ENCODE measurements at places on chromosomes 4 and X.

DNA sequence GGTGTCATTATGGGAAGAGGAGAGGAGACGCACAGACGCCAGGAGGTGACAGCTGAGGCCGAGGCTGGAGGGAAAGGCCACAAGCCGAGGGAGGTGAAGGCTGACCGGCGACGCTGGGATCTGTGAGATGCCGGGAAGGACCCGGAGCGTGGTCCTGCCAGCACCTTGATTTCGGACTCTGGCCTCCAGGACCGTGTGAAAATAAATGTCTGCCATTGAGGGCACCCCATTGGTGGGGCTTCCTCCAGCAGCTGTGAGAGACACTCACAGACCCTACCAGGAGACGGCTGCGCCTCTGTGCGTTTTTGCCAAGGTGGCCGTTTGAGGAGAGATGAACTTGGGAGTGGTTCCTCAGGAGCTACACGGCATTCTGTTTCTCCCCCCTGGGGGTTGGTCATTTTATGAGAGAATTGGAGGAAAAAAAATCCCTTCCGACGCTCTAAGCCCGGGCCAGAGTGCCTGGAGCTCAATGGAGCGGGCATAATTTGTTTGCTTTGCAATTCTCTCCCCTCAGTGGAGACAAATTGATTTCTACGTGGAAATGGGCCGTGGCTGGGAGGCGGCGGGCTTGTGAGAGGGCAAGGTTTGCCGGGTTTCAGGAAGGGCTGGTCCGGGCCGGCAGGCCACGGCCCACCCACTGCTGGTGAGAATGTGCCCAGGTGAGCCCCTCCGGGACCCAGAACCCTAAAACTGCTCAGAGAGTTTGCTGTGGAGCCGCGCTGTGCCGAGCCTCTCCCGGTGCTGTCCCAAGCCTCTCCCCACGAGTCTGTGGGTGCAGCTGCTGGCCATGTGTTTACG, 53.9 kb downstream of the CPZ start:
- DNase-seq, result no peak

- no peak for DNase-seq
Observed at GRCh38 chr4:40621592-40622512, 7.8 kb downstream of the RBM47 start.

DNA sequence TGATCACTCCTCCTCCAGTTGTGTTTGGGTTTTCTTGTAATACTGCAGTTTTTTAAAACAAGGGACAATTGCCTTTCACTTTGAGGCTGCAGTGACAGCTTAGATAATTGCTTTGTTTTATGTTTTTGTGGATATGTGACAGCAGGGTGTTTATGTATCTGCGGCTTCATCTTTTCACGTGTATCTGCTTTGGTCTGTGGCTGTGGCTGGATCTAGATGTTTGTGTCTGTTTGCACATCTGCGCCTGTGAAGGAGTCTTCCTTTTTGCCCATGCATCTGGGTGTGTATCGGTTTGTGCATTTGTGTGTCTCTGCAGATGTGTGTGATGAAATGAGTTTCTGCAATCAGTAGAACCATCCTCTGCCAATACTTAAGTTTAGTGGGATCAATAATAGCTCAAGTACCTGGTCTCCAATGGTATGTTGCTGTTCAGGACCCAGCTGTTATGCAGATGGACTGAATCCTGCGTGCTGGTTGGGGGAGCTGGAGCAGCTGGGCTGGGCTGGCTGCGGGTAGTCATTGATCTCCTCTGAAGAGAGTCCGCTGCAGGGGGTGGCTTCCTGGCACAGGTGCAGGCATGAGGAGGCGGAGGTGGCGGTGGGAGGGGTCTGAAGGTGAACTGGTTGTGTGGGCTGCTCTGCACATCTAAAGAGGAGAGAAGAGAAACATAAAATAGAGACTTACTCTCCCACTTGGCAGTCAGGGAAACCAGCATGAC, 390.3 kb downstream of the SH2D1A start:
- no peak for DNase-seq

- no peak for DNase-seq
Observed at GRCh38 chr4:8343262-8343966, 73.9 kb downstream of the HTRA3 start.

- no peak for DNase-seq
Observed at GRCh38 chr4:158411269-158411668, 110.4 kb upstream of the RXFP1 start.

DNA sequence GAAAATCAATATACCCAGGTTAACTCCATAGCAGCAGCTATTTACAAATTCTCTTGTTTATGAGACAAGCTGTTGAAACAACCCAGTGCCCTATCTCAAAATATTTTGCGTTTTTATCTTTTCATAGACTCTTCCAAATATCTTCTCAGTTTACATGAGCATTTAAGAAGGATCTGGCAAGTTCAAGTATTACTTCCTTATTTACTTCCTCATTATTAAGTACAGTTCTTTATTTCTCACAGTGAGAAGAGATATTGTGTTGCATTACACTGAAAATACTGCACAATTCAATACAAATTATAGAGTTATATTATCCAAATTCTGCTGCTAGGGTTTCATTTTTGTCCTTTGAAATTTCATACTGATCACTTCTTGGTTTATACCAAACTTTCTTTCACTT, 43.6 kb upstream of the UCP1 start:
- no peak for DNase-seq

- DNase-seq, result no peak
Observed at GRCh38 chr4:138756519-138756918, 259.1 kb upstream of the NOCT start.

GRCh38 chr4:5661237-5661636, 47.1 kb downstream of the EVC2 start:
- DNase-seq, result no peak

- DNase-seq, result no peak
Observed at GRCh38 chr4:119623025-119623424, 5.6 kb downstream of the PDE5A start.

GRCh38 chrX:15939737-15940136, 85.1 kb upstream of the AP1S2 start:
- DNase-seq, result no peak

DNA sequence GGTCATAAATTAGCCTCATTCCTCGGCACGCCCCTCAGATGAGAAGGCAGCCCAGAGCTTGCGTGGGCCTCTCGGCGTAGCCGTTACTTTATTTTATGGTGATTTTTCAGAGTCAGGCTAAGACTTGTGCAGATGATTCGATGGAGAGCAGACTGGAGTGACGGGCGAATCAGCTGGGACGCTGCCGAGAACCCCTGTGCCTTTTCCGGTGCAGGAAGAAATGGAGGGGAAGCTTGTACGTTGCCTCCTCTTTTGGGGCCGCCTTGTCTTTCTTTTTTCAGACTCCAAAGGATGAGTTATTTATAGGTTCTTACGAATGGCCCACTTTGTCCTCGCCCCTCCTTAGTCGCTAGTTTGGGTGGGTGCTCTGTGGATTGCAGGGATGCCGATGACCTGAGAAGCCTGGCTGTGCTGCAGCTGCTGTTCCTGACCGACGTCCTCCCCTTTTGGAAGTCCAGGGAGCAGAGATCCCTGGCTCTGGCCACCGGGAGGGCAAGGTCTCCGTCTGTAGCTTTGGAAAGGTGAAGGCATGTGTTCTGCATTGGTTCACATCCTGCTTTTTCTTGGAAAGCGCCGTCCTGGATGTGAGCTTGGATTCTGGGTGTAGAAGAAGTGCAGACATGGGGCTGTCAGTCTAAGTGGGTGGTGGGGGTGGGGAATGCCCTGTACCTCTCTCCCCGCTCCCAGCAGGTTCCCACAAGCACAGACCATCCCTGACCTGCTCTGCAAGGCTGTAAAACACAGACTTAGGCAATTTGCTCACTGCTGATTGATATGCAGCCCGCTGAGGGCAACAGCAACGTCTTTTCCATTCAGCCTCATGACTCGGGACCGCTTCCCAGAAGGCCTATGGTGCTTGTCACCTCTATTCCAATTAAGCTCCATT, 9.3 kb downstream of the SORCS2 start:
- DNase-seq, result no peak

DNA sequence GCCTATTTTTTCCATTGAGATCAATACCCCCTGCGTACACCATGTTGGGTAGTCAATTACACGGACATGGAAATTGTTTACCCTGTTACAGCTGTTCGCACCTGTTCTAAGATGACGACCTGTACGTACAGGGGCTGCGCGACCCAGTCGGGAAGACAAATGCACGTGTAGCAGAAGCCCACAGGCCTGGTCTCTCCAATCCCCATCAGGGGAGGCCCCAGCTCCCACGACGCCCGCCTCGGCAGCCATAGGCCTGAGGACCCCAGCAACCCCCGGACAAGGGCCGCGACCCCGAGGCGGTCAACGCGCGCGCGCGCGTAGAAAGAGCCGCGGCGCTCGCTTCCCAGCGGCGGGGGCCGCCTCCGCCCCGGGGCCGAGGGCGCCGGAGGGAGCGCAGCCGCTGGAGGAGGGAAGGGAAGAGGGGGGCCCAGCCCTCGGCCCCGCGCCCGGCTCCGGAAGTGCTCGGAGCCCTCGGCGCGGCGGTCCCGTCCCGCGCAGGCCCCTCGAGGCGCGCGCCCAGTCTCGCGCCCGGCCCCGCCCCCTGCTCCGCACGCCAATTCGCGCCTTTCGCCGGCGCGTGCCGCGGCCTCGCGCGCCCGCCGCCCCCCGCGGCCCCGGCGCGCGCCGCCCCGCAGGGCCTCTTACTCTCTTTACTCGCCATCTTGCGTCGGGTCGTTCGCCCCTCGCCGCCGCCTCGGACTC, 618 bp downstream of the RBBP7 start:
- no peak for DNase-seq

DNA sequence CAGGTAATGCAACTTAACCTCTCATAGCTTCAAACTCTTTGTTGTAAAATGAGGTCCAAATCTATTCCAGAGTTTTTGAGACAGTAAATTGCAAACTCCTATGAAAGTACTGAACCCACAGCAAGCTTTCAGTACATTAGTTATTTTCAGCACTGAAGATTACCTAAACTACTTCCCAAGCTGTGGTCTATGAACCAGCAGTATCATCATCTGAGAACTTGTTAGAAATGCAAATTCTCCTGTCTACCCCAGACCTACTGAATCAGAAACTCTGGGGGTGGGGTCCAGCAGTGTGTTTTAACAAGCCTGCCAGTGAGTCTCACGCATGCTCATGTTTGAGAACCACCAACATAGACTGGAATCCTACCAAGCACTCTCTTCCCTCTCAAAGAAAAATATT, 5.7 kb upstream of the CASP6 start:
- DNase-seq, result no peak

GRCh38 chr4:176409627-176410026, 89.9 kb downstream of the SPCS3 start:
- no peak for DNase-seq

- DNase-seq, result no peak
Observed at GRCh38 chr4:91058345-91058744, 931.2 kb downstream of the CCSER1 start.

DNA sequence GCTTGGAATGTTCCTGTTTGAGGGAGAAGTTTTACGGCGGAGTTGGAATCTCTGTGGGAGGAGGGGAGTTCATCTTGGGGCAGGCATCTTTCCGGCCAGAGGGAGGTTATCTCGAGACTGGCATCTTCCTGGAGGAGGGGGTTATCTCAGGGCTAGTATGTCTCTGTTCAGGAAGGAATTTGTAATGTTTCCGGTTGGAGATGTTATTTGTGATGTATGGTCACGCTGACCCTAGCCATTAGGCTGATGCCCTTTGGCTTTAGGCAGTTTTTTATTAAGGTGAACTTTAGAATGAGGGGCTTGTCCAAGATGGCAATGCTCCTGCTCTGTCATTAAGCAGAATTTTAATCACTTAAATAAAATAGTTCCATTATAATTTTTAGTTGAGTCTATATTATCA, 449.7 kb downstream of the PCDH10 start:
- DNase-seq, result no peak

- no peak for DNase-seq
Observed at GRCh38 chr4:182203872-182204411, 39.3 kb upstream of the TENM3 start.

DNA sequence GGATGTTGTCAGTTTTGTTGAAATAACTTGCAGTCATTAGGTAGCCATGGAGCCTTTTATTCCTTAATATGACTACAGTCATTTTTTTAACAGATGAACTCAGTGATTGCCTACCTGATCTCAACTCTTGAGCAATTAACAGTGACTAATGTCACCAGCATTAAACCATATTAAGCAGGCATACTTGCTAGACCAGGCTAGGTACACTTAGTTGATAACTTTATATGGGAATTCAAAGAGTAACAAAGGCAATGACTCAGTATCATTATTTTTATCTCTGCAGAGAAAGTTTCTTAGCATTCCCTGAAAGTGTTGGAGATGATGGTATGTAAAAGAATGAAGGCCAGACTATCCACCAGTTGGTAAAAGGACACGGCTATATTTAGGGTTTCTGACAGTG, at the start of gene C4orf54:
Gene C4orf54, minus strand, starts transcription at position 31 of the 400 bp plus-strand sequence. CDS start 3,180 bp downstream, outside the sequence.
- DNase-seq, result no peak

- DNase-seq, result no peak
Observed at GRCh38 chrX:69626129-69626528, 10.2 kb downstream of the EDA start.

DNA sequence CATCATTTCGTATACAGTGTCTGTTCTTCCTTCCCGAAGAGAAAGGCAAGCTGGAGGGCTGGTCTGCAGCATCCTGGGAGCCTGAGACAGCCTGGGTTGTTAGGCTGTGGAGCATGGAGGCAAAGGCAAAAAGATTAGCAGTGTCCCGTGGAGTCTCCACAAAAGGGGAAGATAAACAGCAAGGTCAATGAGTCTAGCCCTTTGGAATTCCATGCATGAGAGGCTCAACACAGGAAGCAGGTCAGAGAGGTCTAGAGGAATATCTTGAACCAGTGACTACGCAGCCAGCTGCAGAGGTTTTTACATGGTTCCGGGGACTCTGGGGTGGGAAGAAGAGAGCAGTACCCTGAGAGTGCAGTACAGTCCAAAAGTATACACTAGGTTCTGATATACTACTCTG, 12.2 kb upstream of the MCF2 start:
- no peak for DNase-seq

Measured in stimulated activated CD8-positive, alpha-beta memory T cell treated with anti-CD3 and anti-CD28 coated beads, Interleukin-4, amount 100 ng/mL, for 1 hour (primary cell).